Activated B cell treated with CpG ODN at 0.5 μM for 24 hours (primary cell): ENCODE measurements at places on chromosomes 7 and 10. TPM values are rescaled to one million over a fixed set of nuclear protein-coding genes. Genes with fewer than 3 reads are reported as not detected.

Gene MYOF
- total RNA-seq: 0.09 and 0.15 TPM in 2 replicates

Gene SPAG6
- 0.12 and 0.62 TPM in 2 replicates for total RNA-seq

Gene ZCCHC24
- 1.1 and 1.3 TPM in 2 replicates for total RNA-seq

Gene VENTX
- 0.13 TPM in 1 of 2 replicates, not detected in the other for total RNA-seq

Gene SYT15
- 0.86 and 1.1 TPM in 2 replicates for total RNA-seq

Gene RBM33
- 107 and 117 TPM in 2 replicates for total RNA-seq

Gene JAKMIP3
- total RNA-seq: 0.05 and 0.09 TPM in 2 replicates

Gene HABP2
- not detected in 2 replicates for total RNA-seq

Gene ZNF736
- total RNA-seq: 54.4 and 71.6 TPM in 2 replicates

Gene CYP2C19
- total RNA-seq: not detected in 2 replicates

Gene SFTPA1
- not detected in 2 replicates for total RNA-seq

Gene LEP
- not detected in 2 replicates for total RNA-seq

Gene GDF2
- not detected in 2 replicates for total RNA-seq

DNA sequence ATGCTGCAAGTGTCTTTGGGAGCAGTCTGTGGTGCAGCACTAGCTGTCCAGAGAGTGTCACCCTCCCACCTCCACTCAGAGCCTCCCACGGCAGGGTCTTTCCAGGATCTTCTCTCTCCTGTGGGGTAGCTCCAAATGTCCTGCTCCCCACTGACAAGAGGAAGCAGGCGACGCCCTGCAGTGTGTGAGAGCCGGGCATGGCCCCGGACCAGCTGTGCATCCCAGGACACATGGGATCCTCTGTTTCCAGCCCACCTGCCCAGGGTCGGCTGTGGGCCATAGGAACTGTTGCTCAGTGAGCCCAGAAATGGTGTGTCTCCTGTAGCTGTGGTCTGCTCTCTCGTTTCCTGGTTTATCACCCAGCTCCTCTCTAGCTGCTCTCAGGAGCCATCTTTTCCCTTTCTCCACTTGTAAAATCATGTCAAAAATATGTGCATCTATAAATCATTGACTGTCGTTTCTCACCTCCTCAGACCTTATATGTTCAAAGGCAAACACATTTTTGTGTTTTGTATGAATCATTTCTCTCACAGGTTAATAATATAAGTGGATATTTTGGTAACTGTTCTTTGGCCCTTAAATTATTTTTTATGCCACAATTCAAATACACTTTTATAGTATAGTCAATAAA lies 74.9 kb downstream of the VWC2 start:
- no peak overlapping the region for H3K4me3 ChIP-seq
- H3K36me3 ChIP-seq: no peaks in the 10 kb centered on the region
- H3K4me1 ChIP-seq: no peaks in the 10 kb centered on the region
- DNase-seq: no peak
- no peak overlapping the region for H3K27ac ChIP-seq

DNA sequence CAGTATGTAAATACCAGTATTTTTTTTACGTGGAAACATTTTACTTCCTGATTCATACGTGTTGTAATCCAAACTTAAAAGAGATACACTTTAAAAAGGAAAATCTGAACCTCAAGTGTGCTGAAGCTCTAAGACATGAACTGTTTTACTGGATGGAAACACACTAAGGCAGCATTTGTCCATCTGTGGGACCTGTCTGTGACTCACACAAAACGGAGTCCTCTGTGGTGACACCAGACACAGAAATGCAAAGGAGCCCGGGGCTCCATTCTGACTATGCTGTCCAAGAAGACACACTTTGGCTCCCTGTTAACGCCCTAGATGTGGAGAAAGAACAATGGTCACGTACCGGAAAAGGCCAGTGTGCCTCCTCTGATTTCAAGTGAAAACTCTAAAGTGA lies 23.9 kb downstream of the RNF133 start:
- DNase-seq: no peak
- H3K27me3 ChIP-seq: no peaks in the 10 kb centered on the region
- no peaks in the 10 kb centered on the region for H3K4me1 ChIP-seq
- H3K36me3 ChIP-seq: no peaks in the 10 kb centered on the region
- H3K27ac ChIP-seq: no peak overlapping the region

GRCh38 chr7:112042631-112043030 lies 163.6 kb downstream of the DOCK4 start:
- no peaks in the 10 kb centered on the region for H3K4me1 ChIP-seq
- no peak for DNase-seq
- no peak overlapping the region for H3K4me3 ChIP-seq
- H3K36me3 ChIP-seq: no peaks in the 10 kb centered on the region

DNA sequence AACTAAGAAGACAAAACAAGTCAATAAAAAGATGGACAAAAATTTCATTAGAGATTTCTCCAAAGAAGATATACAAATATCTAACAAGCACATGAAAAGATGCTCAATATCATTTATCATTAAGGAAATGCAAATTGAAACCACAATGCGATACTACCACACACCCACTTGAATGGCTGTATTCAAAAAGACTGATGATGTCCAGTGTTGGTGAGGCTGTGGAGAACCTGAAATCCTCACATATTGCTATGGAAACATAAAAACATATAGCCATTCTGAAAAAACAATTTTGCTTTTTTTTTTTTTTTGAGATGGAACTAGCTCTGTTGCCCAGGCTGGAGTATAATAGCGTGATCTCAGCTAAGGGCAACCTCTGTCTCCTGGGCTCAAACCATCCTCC lies 124.1 kb upstream of the LAMB4 start:
- H3K36me3 ChIP-seq: no peaks in the 10 kb centered on the region
- H3K27me3 ChIP-seq: no peaks in the 10 kb centered on the region
- H3K27ac ChIP-seq: no peak overlapping the region
- no peak overlapping the region for H3K4me3 ChIP-seq
- no peaks in the 10 kb centered on the region for H3K4me1 ChIP-seq

DNA sequence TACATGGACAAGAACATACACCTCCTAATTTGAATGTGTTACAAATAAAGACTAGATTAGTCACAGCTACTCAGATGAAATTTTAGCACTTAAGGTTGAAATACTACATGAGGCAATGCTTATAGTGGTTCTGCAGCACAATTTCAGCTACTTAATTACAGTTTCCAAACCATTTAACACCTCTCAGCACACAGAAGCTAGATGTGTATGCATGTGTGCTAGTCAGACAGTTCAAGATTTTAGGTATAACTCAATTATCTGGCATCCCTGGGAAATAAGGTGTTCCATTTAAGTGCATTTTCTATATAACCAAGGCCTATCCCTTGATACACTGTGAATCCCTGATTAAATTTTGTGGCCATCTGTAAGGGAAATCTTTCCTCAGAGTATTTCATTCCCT lies 141.8 kb downstream of the CHCHD3 start:
- H3K27me3 ChIP-seq: no peaks in the 10 kb centered on the region
- no peak for DNase-seq
- H3K4me3 ChIP-seq: no peak overlapping the region
- peaks cover 2% of the 10 kb centered on the region for H3K4me1 ChIP-seq

- peaks cover 79% of the 10 kb centered on the region for H3K4me1 ChIP-seq
- H3K27ac ChIP-seq: peak overlapping the region; percentile 86
- no peaks in the 10 kb centered on the region for H3K27me3 ChIP-seq
- peaks cover 16% of the 10 kb centered on the region for H3K36me3 ChIP-seq
- H3K4me3 ChIP-seq: peak overlapping the region; percentile 50
Measured at GRCh38 chr7:37344886-37345579, 103.6 kb downstream of the ELMO1 start.

DNA sequence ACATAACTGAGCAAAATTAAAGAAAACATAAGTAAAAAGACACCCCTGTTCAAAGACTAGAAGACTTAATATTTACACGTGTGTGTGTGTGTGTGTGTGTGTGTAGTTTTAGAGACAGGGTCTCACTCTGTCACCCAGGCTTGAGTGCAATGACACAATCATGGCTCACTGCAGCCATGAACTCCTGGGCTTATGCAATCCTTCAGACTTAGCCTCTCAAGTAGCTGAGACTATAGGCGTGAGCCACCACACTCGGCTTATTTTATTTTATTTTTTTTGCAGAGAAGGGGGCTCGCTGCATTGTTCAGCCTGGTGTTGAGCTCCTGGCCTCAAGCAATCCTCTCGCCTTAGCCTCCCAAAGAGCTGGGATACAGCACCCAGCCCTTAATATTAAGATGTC lies 90.3 kb downstream of the JMJD1C start:
- peaks cover 7% of the 10 kb centered on the region for H3K36me3 ChIP-seq
- H3K27me3 ChIP-seq: no peaks in the 10 kb centered on the region
- no peak overlapping the region for H3K27ac ChIP-seq
- no peak overlapping the region for H3K4me3 ChIP-seq
- H3K4me1 ChIP-seq: peaks cover 13% of the 10 kb centered on the region
- DNase-seq: no peak

DNA sequence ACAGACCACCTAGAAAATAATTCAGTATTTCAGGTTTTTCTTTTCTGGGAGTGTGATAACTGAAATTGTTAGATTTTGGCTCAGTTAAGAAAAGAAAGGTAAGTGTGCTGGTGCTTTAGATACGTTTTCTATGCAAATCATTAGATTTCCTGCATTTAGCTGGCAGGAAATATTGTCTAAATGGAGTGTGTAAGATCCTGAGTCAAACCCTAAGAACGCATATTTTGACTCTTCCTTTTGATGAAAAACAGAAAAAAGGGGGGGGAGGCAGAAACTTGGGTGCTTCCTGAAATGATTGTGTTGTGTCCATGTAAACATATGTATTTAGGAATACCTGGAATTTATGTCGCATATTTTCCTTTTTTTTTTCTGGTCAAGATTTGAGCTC lies 1.2 kb downstream of the GRK5 start:
- peaks cover 49% of the 10 kb centered on the region for H3K4me1 ChIP-seq
- peak overlapping the region; percentile 93 for H3K4me3 ChIP-seq
- peaks cover 15% of the 10 kb centered on the region for H3K36me3 ChIP-seq
- no peaks in the 10 kb centered on the region for H3K27me3 ChIP-seq
- peak overlapping the region; percentile 87 for H3K27ac ChIP-seq

DNA sequence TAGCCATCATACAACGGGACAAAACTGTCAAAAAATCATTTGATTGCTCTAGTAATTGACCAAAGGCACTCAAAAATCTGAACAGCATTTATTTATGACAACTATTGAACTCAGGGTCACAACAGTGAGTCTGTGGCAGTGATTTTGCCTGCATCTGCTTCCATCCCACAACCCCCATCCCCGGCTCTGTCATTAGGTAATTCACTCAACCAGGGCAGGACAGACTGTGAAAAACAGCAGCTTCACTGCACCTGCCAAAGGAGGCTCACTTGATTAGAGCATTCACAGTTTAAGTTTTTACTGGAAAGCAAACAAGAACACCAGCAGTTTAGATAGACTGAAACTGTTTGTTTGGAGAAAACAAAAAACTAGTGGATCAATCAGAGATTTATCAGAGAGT lies 22.2 kb downstream of the NRCAM start:
- no peak for DNase-seq
- H3K36me3 ChIP-seq: no peaks in the 10 kb centered on the region
- H3K27ac ChIP-seq: no peak overlapping the region
- H3K4me3 ChIP-seq: no peak overlapping the region
- no peaks in the 10 kb centered on the region for H3K4me1 ChIP-seq

GRCh38 chr10:60139290-60139689 lies 232.9 kb upstream of the CCDC6 start:
- H3K27ac ChIP-seq: no peak overlapping the region
- H3K36me3 ChIP-seq: no peaks in the 10 kb centered on the region
- no peak overlapping the region for H3K4me3 ChIP-seq
- peaks cover 18% of the 10 kb centered on the region for H3K4me1 ChIP-seq
- H3K27me3 ChIP-seq: no peaks in the 10 kb centered on the region
- no peak for DNase-seq

- H3K27ac ChIP-seq: peak overlapping the region; percentile 59
- H3K4me3 ChIP-seq: no peak overlapping the region
- DNase-seq: no peak
- no peaks in the 10 kb centered on the region for H3K27me3 ChIP-seq
- H3K4me1 ChIP-seq: peaks cover 38% of the 10 kb centered on the region
Measured at GRCh38 chr10:17682236-17682946, 38.4 kb downstream of the STAM start.

DNA sequence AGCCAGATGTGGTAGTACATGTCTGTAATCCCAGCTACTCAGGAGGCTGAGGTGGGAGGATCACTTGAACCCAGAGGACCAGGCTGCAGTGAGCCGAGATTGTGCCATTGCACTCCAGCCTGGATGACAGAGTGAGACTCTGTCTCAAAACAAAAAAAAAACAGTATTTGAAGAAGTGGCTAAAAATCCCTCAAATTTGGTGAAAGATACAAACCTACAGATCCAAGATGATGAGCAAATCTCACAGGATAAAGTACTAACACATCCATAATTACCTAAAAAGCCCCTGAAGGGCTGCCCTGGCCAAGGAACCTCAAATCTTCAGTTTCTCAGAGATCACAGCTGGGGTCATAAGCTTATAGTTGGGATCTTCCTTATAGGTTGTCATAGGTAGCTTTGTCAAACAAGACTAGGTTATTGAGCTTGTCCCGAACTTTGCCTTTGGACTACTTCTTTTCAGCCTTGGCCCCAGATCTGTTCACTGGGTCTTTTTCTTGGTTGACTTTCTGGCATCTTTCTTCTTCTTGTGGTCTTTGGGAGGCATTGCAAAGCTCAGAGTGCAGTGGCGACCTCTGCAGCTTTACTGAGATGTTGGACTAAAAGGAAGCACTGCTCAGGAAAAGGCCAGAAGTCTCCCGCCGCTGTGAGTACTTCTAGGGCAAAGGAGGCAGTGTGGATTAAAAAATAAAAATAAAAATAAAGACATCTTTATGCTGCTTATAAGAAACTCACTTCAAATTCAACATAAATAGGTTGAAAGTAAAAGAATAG lies 28.6 kb upstream of the SAR1A start:
- H3K27me3 ChIP-seq: no peaks in the 10 kb centered on the region
- H3K4me3 ChIP-seq: no peak overlapping the region
- H3K36me3 ChIP-seq: peaks cover 50% of the 10 kb centered on the region
- no peak overlapping the region for H3K27ac ChIP-seq
- DNase-seq: no peak

- H3K27ac ChIP-seq: peak overlapping the region; percentile 79
- no peaks in the 10 kb centered on the region for H3K27me3 ChIP-seq
- peaks cover 11% of the 10 kb centered on the region for H3K36me3 ChIP-seq
- peaks cover 38% of the 10 kb centered on the region for H3K4me1 ChIP-seq
- DNase-seq: no peak
- H3K4me3 ChIP-seq: peak overlapping the region; percentile 91
Measured at GRCh38 chr7:135662123-135662372, 266 bp upstream of the STMP1 start.

DNA sequence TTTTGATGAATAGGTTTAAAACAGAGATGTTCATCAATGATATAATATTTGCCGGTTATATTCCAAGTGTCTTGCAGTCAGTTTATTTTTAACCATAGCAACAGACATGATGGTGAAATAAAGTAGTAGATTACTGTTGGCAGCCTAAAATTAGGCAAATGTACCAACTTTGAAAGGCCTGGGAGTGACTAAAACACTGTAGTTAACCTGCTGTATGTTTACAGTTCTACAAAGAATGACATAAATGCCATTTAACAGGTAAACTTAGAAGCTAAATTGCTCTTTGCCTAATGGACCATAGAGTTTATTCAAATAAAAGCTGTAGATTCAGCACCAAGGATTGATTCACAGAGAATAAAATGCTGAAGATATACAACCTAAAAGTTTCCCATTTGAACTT lies 64.1 kb downstream of the PHTF2 start:
- H3K4me3 ChIP-seq: no peak overlapping the region
- H3K36me3 ChIP-seq: peaks cover 6% of the 10 kb centered on the region
- H3K4me1 ChIP-seq: peaks cover 70% of the 10 kb centered on the region
- no peak overlapping the region for H3K27ac ChIP-seq
- no peaks in the 10 kb centered on the region for H3K27me3 ChIP-seq
- DNase-seq: no peak

GRCh38 chr7:39317107-39317506 lies 249.1 kb upstream of the YAE1 start:
- no peaks in the 10 kb centered on the region for H3K4me1 ChIP-seq
- no peak overlapping the region for H3K27ac ChIP-seq
- no peaks in the 10 kb centered on the region for H3K27me3 ChIP-seq
- H3K36me3 ChIP-seq: no peaks in the 10 kb centered on the region
- no peak for DNase-seq

GRCh38 chr7:116441534-116441933 lies 58.0 kb upstream of the CAV2 start:
- H3K4me1 ChIP-seq: no peaks in the 10 kb centered on the region
- H3K36me3 ChIP-seq: no peaks in the 10 kb centered on the region
- H3K4me3 ChIP-seq: no peak overlapping the region
- peaks cover 6% of the 10 kb centered on the region for H3K27me3 ChIP-seq
